Activated T-cell treated with anti-CD3 and anti-CD28 coated beads for 1 hour (primary cell): ENCODE measurements at places on chromosomes 11 and 22.

DNA sequence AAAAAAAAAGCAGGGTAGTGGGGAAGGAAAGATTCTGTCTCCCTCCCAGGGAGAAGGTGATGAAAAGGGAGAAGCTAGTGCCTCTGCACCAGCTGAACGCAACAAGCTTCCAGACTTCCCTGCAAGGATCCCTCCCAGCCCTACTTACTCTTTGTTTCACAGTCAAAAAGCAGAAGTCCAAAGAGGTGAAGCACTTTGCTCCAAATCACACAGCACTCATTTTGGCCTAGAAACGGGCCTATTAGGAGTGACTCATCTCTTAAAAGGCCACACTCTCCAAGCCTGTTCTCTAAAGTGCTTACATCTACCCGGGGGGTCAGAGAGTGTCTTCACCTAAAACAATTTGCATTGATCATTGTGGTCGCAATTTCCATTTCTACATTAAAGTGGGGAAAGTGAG, 17.7 kb upstream of the GRK3 start:
- no peak for DNase-seq

- no peak for DNase-seq
Measured at GRCh38 chr11:131691181-131692041, 321.0 kb downstream of the NTM start.

GRCh38 chr11:118437208-118438125, 1.2 kb downstream of the KMT2A start:
- DNase-seq, result peak; percentile 27

DNA sequence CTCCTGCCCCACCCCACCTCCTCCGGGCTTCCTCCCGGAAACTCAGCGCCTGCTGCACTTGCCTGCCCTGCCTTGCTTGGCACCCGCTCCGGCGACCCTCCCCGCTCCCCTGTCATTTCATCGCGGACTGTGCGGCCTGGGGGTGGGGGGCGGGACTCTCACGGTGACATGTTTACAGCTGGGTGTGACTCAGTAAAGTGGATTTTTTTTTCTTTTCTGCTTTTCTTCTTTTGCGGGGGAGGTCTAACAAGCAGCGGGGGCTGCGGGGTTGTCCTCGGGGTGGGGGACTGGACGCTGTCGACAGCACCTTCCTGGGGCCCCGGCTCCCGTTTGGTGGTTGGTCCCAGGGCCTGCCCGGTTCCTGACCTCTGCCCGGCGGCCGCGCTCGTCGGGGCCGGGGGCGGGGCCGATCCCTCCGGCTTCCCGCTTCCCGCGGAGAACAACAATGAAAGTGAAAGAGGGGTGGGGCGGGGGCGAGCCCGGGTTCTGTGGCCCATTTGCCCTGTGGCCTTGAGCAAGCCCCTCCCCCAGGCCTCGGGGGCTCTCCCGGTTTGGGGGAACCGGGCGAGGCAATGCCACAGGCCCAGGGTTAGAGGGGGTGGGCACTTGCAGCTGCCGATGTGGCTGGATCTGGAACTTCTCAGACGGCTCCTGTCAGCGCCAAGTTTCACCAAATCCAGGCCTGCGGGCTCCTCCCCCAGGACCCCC, 975 bp upstream of the MDK start:
- DNase-seq, result peak; percentile 32
